NCI-H1092 (cell line): ENCODE measurements at places on chromosomes 4 and X.

DNA sequence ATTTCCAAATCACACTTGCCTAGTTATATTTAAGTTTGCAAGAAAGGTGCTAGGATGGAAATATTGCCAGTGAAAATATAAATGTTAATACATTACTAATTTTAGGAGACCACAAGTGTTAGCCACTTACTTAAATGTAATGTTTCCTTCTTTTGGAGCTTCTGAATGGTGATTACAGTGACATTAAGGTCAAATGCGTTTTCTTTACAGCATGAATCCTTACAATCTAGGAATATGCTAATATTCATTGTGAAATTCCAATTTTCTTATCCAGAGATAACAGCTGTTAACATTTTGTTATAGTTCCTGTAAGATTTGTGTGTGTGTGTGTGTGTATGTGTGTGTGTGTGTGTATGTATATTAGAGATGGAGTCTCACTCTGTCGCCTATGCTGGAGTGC, 70.2 kb upstream of the NUDT6 start:
- DNase-seq, result no peak

DNA sequence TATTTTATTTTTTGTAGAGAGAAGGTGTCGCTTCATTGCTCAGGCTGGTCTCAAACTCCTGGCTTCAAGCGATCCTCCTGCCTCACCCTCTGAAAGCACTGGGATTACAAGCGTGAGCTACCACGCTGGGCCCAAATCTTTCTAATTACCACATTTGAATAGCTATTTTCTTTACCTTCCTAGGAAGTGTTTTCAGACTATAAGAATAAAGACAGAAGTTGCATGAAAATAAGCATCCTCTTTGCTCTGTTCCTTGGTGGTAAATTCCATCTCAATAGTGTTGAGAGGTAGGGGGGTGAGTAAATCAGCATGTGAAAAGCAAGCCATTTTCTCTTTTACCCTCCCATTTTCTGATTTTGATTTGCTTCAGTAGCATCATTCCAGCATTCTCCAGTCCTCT, 122.4 kb downstream of the LARP7 start:
- no peak for DNase-seq

GRCh38 chr4:110287130-110287529, 88.7 kb upstream of the ELOVL6 start:
- no peak for DNase-seq

GRCh38 chr4:526189-526909, 27.3 kb downstream of the PIGG start:
- DNase-seq, result no peak

DNA sequence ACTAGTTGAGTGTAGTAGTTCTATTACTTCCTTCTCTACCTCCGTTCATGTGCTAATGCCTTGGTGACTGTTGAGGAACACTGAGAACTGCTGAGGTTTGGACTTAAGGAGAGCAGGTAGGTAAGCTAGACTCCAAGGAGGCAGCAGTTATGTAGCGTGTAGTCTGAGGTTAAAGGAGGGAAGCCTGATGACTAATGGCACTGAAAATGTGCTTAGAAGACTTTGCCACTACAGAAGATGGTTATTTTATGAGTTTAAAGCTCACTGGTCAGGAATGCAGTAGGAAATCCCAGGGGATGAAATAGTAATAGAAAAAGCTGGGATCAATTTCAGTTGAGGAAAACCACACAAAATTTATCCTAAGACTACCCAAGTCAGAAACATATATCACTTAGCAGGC, 1077.3 kb downstream of the RAPGEF2 start:
- DNase-seq, result no peak
